ENCODE measurements at places on chromosomes 6 and 20.

DNA sequence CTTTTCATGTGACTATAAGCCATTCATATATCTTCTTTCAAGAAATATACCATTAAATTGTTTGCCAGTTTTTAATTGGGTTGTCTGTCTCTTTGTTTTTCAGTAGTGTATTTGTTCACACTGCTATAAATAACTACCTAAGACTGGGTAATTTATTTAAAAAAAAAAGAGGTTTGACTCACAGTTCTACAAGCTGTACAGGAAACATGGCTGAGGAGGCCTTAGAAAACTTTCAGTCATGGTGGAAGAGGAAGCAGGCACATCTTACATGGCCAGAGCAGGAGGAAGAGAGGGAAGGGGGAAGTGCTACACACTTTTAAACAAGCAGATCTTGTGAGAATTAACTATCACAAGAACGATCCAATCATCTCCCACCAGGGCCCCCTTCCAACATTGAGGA lies 255.3 kb downstream of the EPM2A start:
- no peak for DNase-seq

- no peak for DNase-seq
Observed at GRCh38 chr20:35729836-35730582, 12.1 kb downstream of the RBM39 start.

- DNase-seq: no peak
Observed at GRCh38 chr6:14671261-14671681, 553.7 kb downstream of the CD83 start.

DNA sequence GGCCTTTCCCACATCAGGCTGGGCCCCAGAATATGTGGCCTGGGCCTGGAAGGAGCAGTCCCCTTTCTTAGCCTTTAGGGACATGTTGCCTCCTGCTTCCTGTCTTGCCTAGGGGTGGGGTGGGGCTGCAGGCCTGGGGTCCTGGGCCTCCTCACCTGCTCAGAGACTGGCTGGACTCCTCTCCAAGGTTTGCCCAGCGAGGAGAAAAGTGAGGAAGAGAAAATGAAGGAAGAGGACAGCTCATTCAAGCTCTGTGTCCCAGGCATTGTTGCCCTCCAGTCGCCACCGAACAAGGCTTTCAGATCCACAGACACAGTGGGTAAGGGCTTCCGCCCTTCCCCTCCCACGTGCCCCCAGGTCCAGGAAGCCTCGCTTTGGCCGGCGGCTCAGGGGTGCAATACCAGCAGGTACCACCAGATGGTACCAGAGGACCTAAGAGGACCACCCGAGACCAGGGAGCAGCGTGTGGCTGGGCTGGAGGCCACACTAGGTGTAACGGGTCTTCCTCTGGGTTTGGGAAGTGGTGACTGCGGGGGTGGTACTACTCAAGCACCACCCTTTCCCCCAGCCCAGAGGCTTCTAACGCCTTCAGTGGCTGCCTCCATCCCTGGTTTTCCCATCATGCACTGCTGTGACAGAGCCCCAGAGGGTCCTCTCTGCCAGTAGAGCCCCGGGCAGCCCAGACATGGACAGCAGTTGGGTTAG lies 5.5 kb upstream of the BAK1 start:
- DNase-seq: no peak

- no peak for DNase-seq
Observed at GRCh38 chr6:133128191-133128590, 113.0 kb upstream of the EYA4 start.

DNA sequence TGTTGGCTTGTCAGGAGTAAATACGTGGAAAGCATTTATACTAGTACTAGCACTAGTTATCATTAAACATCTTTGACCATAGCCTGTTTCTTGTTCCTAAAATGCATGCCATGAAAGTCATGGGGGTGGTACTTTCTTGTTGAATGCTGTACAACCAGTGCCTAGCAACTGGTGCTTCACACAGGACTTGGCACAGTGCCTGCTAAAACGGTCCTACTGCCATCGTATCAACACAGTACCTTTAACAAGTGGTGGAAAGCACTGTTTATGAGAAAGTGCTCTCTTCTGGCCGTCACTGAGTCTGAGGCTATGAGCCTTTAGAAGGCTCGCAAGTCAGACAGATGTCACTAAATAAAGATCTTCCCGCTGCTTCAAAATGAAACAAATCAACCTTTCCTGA lies 21.6 kb downstream of the ZNFX1 start:
- no peak for DNase-seq

DNA sequence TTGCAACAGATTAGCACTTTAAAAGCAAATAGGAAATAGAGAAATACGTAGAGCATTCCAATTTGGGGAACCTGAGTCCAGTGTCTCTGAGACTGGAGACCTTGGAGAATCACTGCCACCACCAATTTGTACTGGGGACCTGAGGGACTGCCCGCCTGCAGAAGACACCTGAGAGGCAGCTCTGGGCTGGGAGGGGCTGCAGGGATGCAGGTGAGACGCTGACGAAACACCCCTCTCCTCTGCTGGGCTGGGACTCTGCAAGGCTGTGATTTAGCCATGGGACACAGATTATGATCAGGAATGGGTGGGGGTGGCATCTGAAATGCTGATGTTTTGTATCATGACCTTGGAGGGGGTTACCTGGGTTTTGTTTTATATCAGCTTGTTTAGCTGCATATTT lies 7.0 kb upstream of the APMAP start:
- no peak for DNase-seq

DNA sequence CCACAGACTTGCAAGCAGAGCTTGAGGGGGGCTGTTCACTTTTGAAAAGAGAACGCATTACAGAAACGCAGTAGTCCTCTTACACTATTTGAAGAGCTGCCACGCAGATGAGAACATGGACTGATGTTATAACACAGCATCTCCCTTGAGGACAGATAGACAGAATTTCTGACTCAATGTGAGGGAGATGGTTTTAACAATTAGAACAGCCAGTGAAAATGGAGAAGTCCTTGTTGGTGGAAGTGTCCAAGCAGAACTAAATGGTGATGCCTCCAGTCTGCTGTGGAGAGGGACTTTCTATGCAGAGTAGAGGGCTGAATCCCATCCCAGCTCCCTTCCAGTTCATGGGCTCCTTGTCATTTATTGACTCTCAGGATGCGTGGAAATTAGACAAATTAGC lies 100.0 kb downstream of the RREB1 start:
- no peak for DNase-seq

DNA sequence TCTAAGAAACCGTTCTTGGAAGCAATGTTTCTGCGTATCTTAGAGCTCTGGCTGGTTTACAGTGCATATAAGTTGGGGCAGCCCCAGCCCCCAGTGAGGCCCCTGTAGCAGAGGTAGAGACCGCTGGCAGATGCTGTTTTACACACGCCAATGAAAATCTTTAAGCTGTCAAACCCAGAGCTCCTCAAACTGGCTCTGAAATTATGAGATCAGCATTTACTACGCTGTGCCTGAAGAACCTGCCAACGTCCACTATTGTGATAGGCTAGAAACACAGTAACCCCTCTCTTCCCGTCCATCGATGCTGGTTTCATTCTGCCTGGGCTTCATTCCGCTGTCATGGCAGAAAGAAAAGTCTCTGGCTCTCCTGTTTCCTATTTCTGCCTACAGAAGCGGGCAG lies 160.6 kb downstream of the SMOC2 start:
- DNase-seq: no peak

DNA sequence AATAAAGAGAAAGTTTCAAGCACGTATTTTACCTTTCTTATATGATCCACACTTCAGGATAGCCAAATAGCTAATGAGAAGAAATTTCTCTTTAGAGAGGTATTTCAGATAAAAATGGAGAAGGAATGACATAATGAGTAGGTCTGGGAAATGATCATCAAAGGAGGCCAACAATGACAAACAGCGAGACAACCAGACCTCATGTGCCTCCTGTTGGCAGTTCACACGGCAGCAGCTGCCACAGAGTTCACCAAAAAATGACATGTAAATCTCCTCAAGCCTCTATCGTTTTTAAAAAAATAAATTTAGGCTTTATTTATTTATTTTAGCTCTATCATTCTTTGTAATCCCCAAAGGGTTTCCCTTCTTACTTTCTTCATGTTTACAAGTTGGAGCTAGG lies 47.7 kb downstream of the SLC2A12 start:
- no peak for DNase-seq

GRCh38 chr20:38228436-38228835 lies 32.1 kb downstream of the KIAA1755 start:
- no peak for DNase-seq

DNA sequence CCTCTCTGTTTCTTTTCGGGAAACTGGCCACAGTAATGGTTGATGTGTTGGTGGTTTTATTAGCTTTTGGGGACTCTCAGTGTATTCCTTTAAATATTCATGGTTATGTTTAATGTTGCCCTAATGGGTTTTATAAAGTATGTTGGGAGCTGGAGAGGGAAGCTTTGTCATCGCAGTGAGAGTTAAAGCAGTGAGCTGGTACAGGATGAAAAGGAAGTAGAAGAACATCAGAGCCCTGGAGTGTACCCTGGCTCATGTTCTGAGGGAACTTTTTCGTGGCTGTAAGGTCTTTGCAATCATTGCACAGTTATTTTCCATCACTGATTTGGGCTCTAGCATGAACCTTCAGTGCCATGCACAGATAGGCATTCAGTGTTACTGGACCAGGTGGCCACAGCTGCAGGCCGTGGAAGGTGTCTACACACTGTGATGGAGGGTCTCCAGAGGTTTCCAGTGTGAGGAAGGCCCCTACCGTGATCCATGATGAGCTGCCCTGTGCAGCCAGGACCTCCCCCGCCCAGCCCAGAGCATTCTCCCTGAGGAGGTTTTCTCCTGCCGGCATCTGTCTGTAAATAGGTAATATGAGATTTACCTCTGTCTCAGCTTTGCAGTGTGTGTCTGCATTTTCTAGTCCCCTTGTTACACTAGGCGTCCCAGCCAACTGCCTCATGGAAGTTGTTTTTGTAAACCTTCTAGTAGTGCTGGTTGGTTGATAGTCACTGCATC lies 22.4 kb upstream of the TMEM217 start:
- DNase-seq: no peak

GRCh38 chr20:56698749-56699148 lies 69.6 kb downstream of the TFAP2C start:
- DNase-seq: no peak

DNA sequence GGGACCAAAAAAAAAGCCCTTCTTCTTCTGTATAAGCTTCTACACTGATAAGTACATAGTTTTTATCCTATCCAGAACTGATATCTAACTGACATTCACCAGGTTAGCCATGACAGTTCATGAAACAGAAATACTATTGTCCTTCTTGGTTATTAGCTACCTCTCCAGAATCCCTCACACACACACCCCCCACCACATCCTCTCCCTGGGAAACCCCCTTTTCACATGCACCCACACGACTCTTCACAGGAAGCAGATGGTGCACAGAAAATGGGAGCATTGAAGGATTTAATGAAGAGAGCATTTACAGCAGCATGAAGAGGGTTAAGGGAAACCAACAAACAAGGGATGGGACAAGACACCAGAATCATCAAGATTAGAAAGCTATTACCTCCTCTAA lies 88.9 kb downstream of the FHL5 start:
- DNase-seq: no peak

GRCh38 chr6:148793721-148794120 lies 46.9 kb downstream of the UST start:
- DNase-seq: no peak

DNA sequence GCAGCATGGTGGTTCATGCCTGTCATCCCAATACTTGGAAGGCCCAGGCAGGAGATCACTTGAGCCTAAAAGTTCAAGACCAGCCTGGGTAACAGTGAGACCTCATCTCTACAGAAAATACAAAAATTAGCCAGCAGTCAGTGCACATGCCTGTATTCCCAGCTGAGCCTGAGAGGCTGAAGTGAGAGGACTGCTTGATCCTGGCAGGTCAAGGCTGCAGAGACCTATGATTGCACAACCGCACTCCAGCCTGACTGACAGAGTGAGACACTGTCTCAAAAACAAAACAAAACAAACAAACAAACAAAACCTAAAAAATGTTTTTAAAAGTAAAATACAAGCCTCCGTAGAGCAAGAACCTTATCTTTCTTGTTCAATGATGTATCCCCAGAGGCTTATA lies 6.0 kb downstream of the CEP85L start:
- no peak for DNase-seq

GRCh38 chr6:3380344-3381232 lies 76.3 kb downstream of the SLC22A23 start:
- DNase-seq: no peak

DNA sequence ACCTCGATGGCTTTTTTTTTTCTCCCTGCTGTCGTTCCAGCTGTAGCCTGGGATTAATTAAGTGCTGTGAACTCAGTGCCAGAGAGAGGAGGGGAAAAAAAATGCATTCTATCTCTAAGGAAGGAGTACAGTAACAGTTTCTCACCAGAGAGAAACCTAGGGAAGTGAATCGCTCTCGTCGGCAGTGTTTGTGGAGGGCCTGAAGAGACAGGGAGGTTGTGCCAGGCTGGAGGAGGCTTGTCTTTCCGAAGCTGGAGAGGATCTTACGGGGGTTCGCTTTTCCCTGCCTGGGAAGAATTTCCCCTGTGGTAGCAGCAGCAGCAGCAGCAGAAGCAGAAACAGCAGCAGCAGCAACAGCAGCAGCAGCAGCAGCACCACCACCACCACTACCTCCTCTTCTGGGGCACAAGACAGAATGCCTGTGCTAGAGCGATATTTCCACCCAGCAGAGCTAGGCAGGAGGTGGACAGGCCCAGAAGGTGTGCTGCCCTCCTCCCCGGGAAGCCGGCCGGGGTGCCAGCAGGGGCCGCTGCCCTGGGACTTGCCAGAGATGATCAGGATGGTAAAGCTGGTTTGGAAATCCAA lies 186.5 kb downstream of the PDE7B start:
- DNase-seq: no peak

GRCh38 chr6:160278311-160278710 lies 19.7 kb upstream of the SLC22A2 start:
- DNase-seq: no peak

- peak; percentile 98 for DNase-seq
Observed at GRCh38 chr6:14743474-14744211, 502.2 kb upstream of the JARID2 start.

DNA sequence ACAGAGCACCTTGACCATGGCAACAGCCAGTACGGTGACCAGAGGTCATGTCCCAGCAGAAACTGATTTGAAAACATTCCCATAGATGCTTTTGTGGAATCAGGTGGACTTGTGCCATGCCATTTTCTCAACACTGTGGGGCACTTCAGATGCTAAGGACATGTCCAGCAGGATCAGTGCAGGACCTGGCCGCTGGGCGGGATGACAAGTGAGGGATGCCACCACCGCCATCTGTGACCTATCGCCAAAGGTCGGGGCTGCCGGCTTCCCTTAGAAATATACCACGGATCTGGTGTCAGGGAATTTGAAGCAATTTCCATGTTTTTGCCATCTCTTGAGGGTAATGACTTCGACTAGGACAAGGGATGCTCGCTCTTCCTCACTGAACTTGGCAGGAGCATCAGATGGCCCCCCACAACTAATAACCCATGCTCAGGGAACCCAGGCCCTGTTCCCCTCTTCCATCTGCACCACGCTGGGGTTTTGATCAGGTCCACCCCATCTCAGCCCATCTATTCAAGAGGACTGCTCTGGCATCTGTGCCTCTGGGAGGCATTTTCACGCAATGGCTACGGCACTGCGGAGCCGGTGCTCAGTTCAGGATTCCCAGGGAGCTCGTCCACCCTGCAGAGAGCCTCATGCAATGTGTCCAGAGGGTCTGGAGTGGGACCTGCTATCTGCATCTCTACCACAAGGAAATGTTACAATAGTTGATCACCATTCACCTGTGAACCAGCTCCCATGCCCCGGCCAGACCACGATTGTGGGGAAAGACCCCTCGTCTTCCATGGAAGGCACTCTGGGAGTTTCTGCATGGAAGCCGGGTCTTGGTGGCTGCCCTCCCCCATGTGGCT lies 302.6 kb downstream of the TAF4 start:
- DNase-seq: no peak

GRCh38 chr6:149438855-149439254 lies 38.8 kb downstream of the SUMO4 start:
- no peak for DNase-seq

- no peak for DNase-seq
Observed at GRCh38 chr6:37036146-37036545, 30.7 kb downstream of the FGD2 start.
